NCI-H748 treated with DMSO at 0.1 percent for 48 hours (cell line): ENCODE measurements at places on chromosomes 11 and 22.

DNA sequence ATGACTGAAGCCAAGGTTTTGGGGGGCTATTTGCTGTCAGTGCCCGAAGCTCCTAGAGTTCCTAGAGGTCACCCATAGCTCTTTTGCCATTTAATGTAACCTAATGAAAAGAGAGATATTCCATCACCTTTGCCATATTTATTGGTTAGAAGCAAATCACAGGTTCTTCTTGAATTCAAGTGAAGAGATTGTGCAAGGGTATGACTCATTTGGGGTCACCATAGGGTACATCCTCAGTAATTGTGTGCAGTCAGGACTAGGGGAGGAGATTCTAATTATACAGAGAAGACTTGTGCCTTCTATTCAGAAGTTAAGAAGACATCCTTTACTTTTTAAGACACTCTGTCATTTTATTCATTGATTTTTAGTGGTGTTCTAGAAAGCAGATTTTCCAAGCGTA, 6.9 kb upstream of the PRAME start:
- DNase-seq, result no peak

- peak; percentile 8 for DNase-seq
Measured at GRCh38 chr11:65891219-65892136, 1.0 kb downstream of the CCDC85B start.

DNA sequence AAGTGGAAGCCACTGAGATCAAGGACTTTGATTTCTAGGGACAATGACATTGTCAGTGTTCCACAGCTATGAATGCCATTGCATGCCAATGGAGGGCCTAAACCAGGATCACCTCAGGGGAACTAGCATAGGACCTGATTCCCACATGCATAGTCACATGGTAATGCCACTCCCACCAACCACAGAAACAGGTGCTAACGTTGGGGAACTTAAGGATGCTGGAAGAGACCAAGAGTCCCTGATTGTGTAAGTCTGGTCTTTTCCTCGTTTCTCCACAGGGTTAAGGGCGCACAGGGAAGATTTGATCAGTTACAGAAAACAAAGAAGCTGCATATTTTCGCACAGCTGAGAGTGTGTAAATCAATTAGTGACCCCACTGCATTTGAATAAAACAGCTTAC, 59.4 kb upstream of the CD44 start:
- DNase-seq, result no peak

DNA sequence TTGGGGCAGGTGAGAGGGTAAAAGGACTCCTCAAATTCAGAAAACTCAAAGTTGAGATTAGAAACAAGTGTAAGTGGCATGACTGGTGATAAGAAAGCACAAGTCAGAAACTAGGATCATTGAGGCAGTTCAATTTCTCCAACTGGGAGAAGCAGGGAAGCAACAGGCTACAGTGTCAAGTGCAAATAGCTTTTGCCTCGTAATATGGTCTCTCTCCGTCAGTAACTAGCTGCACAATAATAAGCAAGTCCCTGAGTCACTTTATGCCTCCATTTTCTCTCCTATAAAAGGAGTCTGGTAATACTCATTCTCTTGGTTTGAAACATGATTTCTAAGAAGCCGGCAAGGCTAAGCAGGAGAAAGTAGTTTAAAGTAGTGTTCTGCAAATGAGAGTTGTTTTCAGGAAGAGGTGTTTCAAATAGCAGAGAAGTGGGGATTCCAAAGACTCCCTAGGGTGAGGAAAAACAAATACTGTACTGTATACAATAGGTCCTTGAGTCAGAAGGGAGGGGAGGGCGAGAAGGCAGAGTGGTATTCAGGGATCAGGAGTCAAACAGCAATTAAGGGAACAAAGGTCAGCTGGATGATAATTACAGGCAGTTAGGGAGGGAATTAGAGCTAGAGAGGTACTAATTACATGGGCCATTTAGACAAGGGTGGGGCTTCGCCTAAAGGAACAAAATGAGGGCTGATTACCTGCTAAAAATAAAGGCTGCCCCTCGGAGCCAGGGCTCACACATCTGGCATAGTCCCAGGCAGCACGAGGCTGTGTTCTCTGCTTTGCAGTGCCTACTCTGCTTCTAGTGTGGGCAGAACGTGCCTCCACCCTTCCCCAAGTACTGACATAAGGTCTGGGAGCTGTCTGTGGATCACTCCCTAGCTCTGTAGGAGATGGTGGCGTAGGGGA, 96.0 kb upstream of the BDNF start:
- DNase-seq, result peak; percentile 99

DNA sequence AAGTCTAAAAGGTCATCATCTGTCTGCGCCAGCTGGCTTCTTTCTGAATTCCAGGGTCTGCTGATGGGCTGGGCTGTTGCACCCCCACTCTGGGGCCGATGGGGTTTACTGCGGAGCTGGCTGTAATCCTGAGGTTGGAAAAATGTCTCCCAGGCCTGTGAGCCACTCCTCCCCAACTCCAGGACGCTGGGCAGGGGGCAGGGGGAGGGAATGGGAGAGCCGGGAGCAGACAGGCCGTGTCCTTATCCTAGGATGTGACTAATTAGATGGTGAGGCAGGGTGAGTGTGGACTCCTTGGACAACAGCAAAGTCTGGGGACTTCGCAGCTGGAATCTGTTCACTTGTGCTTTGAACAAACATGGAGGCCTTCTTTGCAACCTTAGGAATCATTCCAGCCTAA, 48.7 kb downstream of the LRRC32 start:
- no peak for DNase-seq

DNA sequence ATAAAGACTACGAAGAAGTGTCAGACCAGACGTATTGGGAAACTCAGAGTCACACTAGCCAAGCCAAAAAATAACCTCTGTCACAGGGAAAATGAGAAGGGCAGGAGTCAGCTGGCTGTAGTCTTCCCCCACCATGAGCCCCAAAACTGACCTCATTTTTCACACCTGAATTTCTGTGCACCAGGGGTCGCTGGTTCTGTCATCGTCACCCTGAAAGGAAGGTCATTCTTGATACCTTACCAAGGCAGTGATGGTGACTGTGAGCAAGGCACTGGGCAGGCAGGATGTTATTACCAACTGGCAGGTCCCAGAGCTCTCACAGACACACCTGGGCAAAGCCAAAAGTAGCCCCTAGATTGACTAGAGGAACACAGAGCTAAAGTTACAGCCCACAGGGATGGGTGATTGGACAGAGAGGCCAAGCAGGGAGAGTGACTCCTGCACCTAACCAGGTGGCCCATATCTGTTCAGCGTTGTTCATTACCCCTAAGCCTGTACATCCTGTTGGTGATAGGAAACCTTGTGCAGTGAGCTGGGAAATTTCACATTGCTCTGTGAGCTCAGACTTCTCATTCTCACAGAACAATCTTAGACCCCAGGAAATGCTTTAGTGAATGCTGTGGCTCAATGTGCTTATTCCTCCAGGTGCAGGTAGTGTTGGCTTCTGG, 32.3 kb upstream of the OR56A1 start:
- no peak for DNase-seq

GRCh38 chr11:103109818-103110388, 677 bp downstream of the DYNC2H1 start:
- DNase-seq, result no peak

- DNase-seq, result no peak
Measured at GRCh38 chr11:10528121-10528520, 12.9 kb downstream of the RNF141 start.

- DNase-seq, result no peak
Measured at GRCh38 chr11:3810951-3811350, 2.6 kb downstream of the PGAP2 start.

- peak; percentile 58 for DNase-seq
Measured at GRCh38 chr11:16820324-16821092, 82.1 kb downstream of the C11orf58 start.

GRCh38 chr11:117479372-117479771, 151.7 kb downstream of the CEP164 start:
- no peak for DNase-seq

DNA sequence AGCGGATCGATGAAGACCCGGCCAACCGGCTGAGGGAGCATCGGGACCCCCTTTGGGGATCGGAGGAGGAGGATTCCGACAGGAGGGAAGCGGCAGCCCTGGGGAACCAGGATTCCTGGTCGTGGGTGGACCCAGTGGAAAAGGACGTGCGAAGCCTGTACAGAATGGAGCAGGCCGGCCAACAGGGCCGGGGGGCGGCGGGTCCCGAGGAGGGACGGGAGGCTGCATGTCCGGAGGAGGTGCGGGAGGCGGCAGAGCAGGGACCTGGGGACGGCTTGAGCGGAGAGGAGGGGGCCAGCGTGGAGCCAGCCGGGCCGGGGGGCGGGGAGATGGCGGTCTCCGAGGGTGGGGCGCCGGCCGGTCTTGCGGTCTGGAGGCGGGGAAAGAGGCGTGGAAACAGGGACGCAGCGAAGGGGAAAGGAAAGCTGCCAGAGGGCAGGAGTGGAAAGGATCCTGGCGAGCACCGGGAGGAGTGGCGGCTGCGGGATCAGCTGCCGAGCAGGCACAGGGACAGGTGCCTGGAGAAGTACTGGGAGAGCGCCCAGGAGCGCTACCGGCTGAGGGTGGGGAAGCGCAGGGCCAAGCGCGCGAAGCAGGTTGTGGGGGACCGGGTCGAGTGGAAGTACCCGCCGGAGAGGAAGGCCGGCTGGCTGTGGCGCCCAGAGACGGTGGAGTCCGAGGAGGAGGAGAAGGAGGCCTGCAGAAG, at the start of gene ANO5:
Gene ANO5, plus strand, starts transcription at position 444 of the 706 bp plus-strand sequence. CDS start 408 bp downstream, outside the sequence.
- peak; percentile 26 for DNase-seq

DNA sequence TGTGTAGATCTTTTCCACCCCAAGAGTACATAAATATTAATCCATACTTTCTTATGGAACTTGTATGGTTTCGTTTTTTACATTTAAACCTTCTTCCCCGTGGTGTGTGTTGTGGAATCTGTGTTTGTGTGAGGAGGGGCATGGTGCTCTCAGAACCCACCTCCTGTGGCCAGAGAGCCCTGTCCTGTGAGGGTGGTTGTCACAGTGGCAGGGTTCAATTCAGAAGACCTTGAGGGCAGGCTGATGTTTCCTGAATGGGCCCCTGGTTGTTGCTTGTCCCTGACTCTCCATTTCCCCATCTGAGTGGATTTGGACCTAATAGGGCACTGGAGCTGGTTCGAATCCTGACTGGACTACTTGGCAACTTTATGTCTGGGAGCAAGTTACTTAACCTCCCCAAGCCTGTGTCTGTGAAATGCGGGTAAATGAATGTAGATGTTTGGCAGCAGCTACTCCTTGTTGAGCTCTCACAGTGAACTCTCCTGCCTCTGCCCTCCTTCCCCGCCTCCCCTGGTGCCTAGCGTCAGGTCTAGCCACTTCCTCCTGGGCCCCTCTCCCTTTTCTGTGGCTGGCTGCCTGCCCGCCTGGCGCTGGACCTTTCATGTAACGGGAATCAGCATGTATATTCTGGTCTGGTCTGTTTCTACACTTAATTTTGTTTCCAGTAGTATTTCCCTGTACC, 7.3 kb downstream of the NEAT1 start:
- DNase-seq, result no peak

GRCh38 chr11:77510095-77510494, 36.2 kb upstream of the PAK1 start:
- DNase-seq, result peak; percentile 10

- DNase-seq, result no peak
Measured at GRCh38 chr22:37742376-37743171, 45.7 kb downstream of the TRIOBP start.

DNA sequence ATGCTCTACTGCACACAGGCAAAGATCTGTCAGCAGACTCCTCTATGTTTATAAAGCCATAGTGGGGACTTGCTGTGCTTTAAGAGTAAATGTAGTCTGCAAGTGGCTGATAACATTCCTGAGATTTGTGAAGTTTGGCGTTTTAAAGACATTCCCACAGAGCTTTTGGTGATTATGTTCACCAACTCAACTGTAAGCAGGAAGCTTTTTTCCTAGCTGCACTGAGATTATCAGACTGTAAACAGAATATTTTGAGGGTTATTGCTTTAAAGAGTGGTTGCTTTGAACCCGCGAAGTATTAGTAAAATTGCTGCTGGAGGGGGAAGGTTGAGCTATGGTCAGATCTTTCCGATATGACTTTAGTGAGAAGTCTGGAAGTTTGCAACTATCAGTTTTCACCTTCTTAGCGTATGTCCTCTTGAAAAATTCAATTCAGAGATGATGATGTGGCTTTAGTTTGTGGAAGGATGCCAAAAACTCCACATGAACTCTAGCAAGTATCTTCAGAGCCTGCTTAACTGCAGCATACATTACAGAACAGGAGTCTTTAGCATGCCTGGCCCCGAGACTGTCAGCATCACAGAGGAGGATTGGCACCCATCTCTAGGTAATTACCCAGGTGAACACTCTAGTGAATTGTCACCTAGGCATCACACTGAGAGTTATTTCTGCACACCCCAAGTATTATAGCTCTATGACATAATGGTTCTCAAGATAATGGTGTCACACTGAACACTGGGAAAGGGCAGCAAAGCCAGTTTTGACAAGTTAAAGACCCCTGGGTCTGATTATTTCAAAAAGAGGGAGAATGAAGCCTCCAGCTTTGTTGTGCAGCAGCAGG, 89.9 kb downstream of the MTNR1B start:
- DNase-seq, result no peak

DNA sequence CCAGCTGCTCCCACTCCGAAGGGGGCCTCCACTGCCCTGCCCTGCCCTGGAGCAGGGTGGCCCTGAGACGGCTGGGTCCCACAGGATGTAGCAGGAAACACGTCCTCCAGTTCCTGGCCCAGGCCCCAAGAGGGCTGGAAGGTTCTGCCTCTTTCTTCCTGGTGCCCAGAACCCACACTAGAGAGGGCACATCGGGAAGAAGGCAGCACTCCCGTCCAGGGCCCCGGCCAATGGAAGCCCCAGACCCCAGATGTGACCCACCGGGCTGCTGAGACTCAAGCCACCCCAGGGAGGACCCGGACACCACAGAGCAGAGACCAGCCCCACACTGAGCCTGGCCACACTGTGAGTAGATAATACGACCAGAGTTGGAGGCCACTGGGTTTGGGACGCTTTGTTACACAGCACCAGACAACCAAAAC, 71.2 kb downstream of the CELSR1 start:
- no peak for DNase-seq

GRCh38 chr11:104036588-104036987, at the start of gene DDI1:
TSS of gene DDI1 (plus strand) at chr11:104036640. CDS start at chr11:104036823, 183 bp downstream.
- DNase-seq, result no peak

DNA sequence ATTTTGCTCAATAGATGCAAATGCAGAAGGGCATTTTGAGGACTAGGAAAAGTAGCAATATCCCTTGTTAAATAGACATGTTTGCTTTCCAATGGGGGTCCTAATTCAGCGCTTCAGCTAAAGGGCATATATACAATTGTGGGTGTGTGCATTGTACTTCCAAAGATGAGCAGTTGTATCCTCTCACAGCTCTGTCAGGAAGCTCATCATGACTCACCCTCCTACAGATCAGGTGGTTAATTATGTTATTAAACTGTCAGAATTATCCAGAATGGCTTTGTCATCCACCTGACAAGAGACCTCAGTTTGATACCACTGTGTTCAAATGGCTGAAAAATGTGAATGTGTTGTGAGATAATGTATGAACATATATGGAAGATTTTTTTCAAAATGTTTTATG, 252.2 kb upstream of the MTNR1B start:
- peak; percentile 73 for DNase-seq

DNA sequence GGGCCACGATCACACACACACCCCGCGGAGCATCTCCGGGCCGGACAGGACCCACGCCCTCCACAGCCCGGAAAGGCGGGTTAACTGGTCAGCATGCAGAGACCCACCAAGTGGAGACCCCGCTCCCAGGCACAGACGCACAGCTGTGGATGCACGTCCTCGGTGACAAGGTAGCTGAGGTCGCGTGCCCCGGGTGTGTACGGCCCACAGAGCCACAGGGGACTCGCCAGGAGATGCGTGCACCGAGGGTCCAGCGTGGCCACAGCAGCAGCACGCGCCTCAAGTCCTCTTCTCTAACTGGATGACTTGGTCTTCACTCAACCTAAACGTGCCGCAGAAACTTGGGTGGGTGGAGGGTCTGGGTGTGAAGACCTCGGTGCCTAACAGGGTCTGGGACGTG, 5.5 kb downstream of the H19 start:
- no peak for DNase-seq
